ENCODE measurements at places on chromosomes 3 and 15.

DNA sequence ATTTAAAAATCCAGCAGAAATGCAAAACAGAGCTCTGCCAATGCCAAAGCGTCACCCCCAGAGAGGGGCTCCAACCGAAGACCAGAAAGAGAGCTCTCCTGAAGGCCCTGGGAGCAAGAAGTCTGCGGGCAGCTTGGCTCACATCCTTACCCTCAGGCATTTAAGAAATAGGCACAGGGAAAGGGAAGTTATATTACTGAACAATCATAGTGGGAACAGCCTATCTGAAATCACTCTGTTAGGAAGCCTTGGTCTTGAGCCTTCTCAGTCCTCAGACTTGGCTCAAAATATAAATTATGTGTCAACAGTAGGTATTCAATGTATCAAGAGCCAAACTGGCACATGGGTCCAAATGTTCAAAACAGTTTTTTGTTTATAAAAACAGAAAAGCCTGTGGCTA is 10.3 kb upstream of the PPARG start:
- DNase-seq, result no peak

DNA sequence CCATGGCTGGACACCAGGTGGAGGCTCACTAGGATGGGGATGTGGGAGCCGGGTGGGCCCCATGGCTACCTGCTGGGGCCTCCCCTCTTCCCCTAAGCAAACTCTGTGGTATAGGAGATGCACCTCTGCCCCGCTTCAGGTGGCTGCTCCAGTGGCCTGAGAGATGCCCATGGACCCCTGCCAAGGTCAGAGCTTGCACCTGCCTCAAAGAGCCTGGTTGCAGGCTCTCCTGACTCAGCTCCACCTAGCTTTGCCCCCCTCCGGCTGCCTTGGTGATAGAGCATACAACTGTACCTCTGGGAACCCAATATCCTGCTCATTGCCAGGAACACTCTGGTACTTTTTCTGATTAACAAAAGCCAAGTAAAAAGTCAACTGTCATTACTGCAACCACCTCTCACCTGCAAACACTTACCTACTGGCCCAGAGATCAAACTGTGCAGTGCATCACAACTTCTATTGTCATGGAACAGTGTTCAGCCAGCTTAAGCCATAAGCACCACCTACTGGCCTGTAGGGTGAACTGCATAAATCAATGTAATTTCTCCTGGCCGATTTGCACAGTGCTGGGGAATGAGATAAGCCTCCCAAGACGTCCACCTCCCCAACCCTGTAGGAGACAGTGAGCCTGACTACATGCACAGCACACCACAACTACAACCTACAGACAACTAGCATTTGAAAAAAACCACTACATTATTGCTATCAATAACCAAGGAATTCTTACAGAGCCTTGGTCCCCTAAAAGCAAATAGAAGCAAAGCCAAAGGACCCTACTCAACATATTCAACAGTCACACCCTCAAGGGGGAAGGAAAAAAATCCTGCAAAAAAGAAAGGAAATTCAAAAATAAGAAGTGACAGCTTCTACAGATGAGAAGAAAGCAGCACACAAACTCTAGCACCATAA is 352.4 kb upstream of the ARHGEF26 start:
- peak; percentile 21 for DNase-seq

DNA sequence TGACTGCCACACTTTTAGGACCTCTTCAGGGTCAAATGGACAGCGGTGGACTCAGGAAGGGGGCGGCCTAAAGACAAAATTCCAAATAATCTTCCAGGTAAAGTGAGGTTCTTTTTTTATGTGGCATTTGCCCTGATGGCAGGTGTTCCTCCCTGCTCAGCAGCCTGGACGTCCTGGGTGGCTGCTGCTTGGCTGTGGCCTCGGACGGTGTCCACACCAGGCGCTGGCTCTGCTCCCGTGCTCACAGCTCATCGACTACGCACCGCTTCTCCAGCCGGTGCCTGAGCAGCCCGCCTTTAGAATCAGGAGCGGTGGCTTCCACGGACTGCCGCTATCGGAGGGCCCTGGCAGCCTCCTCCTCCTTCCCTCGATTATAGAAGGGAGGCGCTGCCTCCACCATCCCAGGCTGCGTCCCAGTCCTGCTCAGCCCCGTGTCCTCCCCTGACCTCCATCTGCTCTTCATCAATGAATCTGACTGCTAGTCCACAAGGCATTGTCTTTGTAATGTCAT is 41.9 kb downstream of the PCSK6 start:
- no peak for DNase-seq

- DNase-seq, result no peak
Measured at GRCh38 chr3:159711560-159712333, 276.9 kb upstream of the IL12A start.

DNA sequence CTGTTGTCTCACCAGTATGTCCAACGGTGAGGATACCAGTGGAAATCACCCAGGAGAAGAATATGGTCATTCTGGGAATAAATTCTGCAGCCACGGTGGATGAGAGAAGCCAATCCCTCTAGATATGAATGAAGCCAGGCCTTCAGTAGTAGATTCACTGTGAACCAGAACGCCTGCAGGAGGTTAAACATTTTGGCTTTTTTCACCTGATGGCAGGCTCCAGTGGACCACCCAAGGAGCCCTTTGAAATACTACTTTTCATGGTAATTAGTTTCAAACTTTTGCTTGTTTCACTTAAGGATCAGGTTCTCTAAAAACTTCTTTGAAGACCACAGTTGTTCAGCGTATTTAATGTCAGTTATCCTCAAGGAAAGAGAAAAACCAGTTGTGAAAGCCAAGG is 353.4 kb downstream of the RORA start:
- DNase-seq, result no peak

DNA sequence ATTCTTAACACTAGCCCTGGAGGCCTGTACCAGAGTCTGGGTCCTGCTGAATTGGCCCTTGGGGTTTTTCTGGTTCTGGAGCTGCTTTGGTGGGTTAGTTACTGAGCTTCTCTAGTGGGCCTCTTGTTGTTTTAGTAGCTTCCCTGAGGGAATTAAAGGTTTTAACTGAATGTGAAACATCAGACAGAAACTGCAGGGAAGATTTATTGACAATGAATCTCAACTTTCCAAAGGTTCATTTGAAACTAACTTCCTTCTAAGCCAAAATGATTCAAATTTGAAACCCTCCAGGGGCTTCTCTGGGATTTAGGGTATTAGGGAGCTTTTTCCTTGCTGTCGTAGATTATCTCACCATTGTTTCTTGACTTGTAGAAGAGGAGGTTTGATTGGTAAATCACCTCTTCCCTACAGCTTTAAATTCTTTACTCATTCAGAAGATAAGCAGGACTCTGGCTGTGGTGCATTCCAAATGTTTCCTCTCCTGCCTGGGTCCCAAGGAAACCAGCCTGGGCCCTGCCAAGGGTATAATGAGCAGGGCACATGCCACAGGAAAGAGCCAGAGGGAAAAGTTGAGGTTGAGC is 71.0 kb downstream of the TP63 start:
- no peak for DNase-seq

GRCh38 chr3:25103391-25103790 is 324.7 kb upstream of the RARB start:
- no peak for DNase-seq

DNA sequence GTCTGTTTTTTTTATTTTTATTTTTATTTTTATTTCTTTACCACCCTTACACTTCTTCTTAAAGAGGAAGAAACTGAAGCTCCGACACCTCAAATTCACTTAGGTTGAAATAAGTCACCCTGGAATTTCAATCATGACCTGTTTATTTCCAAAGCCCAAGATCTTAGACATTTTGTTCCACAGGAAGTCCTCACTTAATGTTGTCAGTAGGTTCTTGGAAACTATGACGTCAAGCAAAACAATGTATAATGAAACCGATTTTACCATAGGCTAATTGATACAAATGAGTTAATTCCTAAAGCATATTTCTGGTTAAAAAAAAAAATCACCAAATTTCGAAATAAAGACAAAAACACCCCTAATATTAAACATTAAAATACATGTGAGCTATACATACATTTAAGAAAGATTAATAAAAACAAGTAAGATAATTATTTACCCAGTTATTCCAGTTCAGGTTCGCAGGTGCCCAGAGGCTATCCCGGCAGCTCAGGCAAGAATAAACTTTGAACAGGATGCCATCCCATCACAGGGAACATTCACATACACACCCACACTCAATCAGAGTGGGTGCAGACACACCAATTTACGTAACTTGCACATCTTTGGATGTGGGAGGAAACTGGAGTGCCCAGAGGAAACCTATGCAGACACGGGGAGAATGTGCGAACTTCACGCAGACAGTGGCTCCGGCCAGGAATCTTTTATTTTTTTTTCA is 391.0 kb downstream of the RAP2B start:
- no peak for DNase-seq

GRCh38 chr15:40933517-40933902 is 4.4 kb downstream of the DLL4 start:
- DNase-seq, result no peak

DNA sequence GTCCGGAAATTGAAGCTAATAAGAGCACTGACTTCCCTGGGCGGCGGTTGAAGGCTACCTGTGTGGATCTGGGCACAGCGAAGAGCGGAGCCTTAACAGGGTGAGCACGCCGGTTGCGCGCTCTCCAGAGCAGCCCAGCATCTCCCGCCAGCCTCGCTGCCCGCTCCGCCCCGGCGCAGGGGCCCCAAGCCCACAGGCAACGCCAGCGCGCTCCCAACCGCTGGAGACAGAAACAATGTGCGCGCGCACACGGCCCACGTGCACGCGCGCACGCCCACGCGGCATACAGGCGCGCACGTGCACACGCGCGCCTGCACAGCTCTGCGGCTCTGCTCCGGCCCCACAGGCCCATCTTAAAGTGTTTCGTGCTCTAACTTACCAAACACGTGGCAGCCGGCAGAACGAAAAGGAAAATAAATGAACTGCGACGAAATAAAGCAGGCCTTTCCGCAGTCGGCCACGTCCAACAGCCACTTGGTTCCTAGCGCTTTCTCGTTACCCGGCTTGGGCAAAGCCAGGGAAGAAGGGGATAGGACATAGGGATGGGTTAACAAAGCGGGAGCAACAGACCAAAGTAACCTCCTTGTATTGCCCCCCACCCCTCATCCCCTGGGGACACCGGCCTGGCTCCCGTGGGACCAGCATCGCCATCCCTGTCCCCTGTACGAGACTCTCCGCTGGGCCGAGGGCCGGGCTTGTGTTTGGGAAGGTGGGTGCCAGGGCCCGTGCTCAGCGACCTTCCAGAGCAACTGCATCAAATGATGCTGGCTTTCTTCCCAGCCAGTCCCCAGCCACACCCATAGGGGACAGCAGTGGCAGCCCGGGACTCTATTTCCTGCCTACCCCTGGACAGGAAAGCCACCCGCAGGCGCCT is 203.7 kb downstream of the ABHD5 start:
- no peak for DNase-seq

GRCh38 chr15:40053079-40053830 is 14.3 kb upstream of the SRP14 start:
- DNase-seq, result no peak
